ENCODE measurements at places on chromosomes 12 and 14.

DNA sequence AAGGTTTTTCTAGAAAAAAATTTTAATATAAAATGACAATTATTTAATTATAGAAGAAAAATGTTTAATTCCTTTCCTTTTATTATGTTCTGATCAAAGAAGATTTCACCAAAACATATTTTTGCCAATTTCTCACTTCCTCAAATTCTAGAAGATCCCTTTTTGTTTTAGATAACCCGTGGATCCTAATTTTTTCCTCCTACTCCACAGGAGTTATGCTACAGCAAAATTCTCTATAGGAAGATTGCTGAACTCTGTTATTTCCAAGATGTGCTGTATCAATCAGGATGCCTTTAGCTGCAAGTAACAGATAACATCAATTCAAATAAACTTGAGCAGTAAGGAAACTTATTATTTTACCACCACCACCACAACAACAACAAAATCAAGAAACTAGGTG is 3.8 kb upstream of the SNX6 start:
- DNase-seq = no peak

- DNase-seq = no peak
Observed at GRCh38 chr14:31930070-31930469, 147.0 kb upstream of the ARHGAP5 start.

GRCh38 chr14:55354500-55354899 is 57.1 kb downstream of the ATG14 start:
- DNase-seq = peak; percentile 47

DNA sequence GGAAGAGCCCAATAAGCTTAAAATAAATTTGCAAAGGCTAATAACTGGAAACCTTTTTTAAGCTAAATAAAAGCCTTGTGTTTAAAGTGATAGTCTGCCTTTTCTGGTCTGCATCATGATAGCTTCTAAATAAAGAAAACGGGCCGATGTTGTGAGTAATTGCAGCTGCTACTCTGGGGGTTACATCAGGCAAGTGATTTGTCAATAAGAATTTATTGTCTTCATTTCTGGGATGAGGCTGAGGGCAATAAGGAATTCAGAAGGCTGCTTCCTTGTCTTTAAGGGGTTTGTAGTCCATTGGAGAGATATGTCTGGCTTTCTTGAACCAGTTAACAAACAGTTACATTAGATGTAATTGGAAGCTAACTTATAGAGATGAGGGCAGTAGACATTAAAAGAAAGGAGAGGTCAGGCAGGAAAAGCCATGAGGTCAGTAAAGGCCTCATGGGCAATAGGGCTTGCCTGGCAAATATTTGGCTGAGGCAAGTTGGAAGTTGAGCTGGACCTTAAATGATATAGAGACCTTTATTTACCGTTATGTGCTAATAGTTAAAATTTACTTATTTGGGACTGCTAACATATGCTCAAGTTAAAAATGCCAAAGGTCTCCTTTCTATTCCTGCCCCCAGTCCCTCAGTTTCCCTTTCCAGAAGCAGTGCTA is 85.0 kb downstream of the CRADD start:
- DNase-seq = no peak

DNA sequence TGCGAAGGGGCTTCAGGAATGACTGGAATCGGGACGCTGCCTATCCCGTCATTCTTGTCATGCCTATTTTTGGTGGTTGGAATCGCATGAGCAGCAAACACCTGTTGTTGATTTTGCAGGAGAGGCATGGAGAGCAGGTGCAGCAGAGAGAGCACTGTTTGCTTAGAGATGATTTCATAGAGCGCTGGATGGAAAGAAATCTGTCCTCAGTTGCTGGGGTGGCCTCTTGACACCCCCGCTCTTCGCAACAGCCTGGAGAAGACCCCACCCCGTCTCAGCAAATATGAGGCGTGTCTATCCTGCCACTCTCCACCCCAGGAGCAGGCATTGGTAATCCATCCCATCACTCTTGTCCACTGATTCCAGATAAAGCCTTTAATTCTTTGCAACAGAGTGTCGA is 19.3 kb upstream of the NCOR2 start:
- no peak for DNase-seq
